Dermis microvascular lymphatic vessel endothelial cell (primary cell): ENCODE measurements at places on chromosomes 2 and 18. TPM values are rescaled to one million over a fixed set of nuclear protein-coding genes. Genes with fewer than 3 reads are reported as not detected.

- no peak for DNase-seq
Measured at GRCh38 chr2:127049927-127050802, 56.8 kb downstream of the BIN1 start.

GRCh38 chr2:152549423-152549822 lies 167.8 kb downstream of the PRPF40A start:
- DNase-seq, result no peak

- DNase-seq, result no peak
Measured at GRCh38 chr2:221762496-221762895, 190.4 kb upstream of the EPHA4 start.

- no peak for DNase-seq
Measured at GRCh38 chr18:60044290-60045006, 144.7 kb downstream of the PMAIP1 start.

CNGA3 gene
- under 0.01 TPM in 1 of 2 replicates, not detected in the other for total RNA-seq

DNA sequence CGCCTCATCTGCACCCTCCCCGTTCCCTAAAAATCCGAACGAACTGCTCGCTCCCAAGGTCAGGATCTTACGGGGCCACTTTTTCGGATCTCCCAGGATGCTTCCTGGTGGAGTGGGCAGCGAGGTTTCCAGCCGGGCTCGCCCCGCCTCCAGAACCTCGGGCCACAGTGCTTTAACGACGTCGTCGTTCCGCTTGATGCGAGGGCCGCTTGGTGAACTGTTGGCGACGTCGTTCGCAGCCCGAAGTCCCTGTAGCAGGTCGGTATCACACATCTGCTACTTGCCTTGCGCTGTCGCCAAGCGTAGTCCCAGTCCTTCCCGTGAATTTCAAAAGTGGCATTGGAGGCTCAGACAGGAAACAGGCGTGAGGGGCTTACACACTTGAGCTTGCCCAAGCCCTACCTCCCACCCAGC lies 15.3 kb downstream of the EVX2 start:
- DNase-seq, result no peak

ALK gene
- not detected in 2 replicates for total RNA-seq

- DNase-seq, result no peak
Measured at GRCh38 chr18:54532222-54532621, 58.8 kb upstream of the DYNAP start.

DNA sequence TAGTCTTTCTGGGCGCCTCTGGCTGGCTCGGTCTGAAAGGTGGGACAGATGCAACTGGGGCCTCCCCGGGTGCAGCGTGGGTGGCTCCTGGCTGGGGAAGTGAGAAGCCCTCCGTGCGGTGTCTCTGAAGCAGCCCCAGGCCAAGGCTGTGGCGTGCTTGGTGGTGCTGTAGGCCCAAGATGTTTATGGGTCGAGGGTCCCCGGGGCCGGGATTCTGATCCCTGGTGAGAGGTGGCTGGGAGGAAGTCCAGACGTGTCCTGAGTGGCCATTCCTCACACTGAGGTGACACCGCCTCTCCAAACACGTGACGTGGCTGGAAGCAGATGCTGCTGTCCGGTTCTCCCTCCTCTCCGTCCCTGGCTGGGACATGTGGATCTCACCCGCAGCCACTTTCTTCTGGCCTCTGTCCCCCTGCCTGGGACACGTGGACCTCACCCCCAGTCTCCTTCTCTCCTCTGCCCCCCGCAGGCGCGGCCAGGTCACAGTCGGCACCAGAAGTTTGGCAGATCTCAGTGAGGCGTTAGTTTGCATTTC lies 12.6 kb downstream of the RTP5 start:
- no peak for DNase-seq

PSD4 gene
- 0.39 and 0.51 TPM in 2 replicates for total RNA-seq

- no peak for DNase-seq
Measured at GRCh38 chr2:108409768-108410167, 32.0 kb downstream of the SULT1C4 start.

DNA sequence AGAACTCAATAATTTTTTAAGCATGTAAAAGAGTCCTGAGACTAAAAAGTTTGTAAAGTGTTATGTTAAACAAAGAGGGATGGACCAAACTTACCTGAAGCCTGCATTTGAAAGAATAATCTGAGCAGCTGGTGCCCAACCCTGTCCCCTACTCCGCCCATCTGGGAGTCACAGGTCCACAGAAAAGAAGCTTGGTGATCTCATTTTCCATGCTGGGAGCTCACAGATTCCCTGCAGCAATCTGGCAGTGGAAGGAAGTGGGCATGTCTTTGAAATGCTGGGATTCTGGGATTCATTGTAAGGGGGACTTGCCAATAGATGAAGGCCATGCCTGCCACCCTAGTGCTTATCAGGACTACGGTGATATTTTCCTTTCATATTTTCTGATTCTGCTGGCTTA lies 17.9 kb downstream of the CDH2 start:
- no peak for DNase-seq

DOK6 gene
- 0.51 and 2.3 TPM in 2 replicates for total RNA-seq

DNA sequence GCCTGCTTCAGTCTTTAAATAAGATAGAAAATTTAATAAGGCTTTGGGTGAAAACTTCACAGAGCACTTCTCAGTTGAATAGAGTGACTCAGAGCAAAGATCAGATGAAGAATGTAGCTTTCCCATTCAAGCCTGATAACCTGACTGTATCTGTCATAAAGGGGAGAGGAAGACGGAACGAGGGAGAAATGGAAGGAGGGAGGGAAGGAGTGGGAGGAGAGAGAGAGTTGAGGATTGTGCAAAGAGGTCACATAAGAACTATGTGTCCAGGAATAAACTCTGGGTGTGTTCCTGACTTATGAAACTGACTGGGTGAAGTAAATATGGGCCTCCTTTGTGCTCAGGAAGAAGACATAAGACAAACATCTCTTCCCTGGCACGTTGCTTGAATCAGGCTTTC lies 385.5 kb downstream of the LPIN1 start:
- DNase-seq, result no peak

- peak; percentile 45 for DNase-seq
Measured at GRCh38 chr2:174985614-174986013, 19.6 kb downstream of the CHN1 start.

- no peak for DNase-seq
Measured at GRCh38 chr2:30721668-30722647, 85.3 kb downstream of the CAPN13 start.

NTSR2 gene
- not detected in 2 replicates for total RNA-seq

- no peak for DNase-seq
Measured at GRCh38 chr2:64344999-64345576, 108.9 kb upstream of the LGALSL start.

HNRNPLL gene
- 35.6 and 37.0 TPM in 2 replicates for total RNA-seq

DNA sequence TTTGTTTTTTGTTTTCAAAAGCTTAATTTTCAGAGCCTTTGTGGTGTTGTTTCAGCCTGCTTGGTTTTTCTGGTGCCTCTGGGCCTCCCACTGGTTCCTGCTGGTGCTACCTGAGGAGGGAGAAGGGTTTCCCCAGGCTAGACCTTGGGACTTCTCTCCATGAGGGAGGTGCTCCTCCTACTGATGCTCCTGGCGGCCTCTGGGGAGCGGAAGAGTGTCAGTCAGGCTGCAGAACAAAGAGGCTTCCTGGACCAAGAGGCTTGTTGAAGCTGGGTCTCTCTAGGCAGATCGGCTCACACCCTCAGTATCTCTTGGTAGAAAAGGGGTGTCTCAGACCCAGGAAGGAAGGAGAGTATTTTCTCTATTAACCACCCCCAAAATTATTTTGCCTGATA lies 32.2 kb downstream of the RFX8 start:
- peak; percentile 54 for DNase-seq

GRCh38 chr2:239005586-239005985 lies 157.7 kb downstream of the TWIST2 start:
- no peak for DNase-seq

CTNNA2 gene
- total RNA-seq, result not detected in 2 replicates

BMP10 gene
- total RNA-seq, result not detected in 2 replicates

EIF2AK2 gene
- total RNA-seq, result 17.2 and 20.4 TPM in 2 replicates

DNA sequence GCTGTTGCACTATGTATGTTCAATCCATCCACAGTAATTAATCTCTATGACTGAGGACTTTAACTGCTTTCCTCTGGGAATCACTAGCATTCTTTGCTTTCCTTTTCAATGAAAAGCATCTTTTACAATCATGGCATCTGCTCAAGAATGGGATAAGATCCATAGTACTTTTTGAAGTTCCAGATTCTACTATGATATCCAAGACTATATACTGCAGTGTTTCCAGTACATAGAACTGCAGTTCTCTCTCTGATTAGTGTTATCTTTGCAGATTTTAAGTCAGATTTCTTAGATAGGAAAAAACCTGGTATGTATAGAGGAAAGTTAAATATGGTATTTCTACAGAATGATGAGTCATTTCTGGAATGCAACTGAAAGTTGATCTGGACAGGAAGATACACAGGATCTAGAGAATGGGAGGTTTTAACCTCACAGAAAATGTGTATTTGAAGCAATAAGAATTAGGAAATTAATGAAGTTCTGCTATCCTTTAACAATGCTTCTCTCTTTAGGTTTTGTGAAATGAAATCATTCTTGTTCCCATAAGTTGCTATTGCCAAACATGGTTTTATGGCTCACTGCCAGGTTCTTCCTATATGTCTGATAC lies 670.7 kb downstream of the ERBB4 start:
- peak; percentile 75 for DNase-seq

GRCh38 chr2:101416609-101417008 lies 29.3 kb upstream of the CREG2 start:
- no peak for DNase-seq

GRCh38 chr2:150413910-150414309 lies 73.6 kb downstream of the RND3 start:
- DNase-seq, result no peak
